ENCODE measurements at places on chromosomes 11 and 22.

GRCh38 chr22:37062702-37063381 lies 11.3 kb downstream of the KCTD17 start:
- no peak for DNase-seq

DNA sequence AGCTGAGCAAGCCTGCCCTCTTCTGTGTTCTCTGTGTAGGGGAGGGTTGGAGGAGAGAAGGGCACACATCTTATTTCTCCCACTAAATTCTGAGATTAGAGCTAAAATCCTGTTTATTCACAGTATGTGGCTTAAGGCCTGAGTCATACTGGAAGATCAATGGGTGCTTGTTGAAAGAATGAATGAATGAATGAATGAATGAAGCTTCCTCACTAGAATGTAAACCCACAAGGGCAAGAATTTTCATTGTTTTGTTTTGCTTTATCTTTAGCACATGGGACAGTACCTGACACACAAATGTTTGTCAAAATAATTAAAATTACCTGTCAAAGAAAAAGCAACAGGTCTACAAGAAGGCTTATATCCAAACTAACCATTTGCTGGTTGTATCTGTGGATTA lies 50.6 kb upstream of the PAK1 start:
- DNase-seq = no peak

DNA sequence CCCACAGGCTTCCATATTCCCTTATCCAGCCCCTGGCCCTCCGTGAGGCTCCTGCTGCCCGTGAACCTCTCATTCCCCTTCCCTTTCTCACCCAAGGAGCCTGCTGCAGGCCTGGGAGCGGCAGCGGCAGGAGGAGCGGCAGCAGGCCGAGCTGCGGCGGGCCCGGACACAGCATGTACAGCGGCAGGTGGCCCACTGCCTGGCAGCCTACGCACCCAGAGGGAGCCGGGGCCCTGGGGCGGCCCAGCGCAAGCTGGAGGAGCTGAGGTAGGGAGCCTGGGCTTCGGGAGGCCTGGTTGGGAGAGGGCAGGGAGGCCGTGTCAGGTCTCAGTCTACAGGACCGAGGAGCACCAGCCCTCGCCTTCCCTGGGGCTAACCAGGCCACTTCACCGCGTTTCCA lies 8.1 kb upstream of the SART1 start:
- DNase-seq = no peak

DNA sequence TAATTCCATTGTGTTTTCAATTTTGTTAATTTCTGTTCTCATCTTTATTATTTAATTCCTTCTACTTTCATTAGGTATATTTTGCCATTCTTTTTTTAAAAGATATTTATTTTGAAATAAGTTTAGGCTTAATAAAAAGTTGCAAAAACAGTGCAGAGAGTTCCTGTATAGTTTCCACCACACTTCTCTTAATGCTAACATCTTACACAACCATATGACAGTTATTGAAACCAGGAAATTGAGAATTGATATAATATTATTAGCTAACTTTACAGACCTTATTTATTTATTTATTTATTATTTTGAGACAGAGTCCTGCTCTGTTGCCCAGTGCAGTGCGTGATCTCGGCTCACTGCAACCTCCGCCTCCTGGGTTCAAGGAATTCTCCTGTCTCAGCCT lies 13.8 kb upstream of the SPDYC start:
- DNase-seq = no peak

DNA sequence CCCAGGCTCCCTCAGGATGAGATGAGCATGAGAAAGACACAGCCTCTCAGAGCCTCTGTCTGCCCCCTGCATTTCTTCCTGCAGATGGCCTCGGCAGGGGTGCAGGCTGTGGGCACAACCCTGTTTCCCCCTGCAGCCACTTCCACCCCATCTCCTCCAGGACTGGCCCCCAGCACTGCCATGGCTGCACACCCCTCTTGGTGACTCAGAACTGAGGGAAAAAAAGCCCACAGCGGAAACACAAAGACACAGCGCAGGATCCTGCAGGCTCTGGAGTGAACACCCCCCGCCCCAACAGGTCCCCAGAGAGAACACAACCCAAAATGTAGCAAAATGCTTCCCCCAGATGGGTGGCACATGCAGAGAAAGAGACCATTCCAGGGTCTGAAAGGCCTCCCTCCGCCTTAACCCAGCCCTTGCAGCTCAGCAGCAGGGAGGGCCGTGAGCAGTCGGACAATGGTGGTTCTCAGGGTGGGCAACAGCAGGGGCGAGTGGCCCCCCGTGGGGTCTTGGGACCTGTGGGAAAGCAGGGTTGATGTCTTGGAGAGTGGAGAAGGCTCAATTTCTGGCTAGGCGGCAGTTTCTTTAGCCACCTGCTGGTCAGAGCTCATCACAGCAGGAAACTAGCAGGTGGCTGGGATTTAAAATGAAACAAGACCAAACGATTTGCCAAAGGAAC lies 8.0 kb downstream of the TUBGCP6 start:
- DNase-seq = no peak

- DNase-seq = no peak
Observed at GRCh38 chr11:27777033-27777432, 76.8 kb upstream of the BDNF start.

GRCh38 chr11:73414977-73415651 lies 38.9 kb downstream of the RELT start:
- peak; percentile 43 for DNase-seq

GRCh38 chr11:113363996-113364641 lies 23.5 kb upstream of the ANKK1 start:
- DNase-seq = no peak

DNA sequence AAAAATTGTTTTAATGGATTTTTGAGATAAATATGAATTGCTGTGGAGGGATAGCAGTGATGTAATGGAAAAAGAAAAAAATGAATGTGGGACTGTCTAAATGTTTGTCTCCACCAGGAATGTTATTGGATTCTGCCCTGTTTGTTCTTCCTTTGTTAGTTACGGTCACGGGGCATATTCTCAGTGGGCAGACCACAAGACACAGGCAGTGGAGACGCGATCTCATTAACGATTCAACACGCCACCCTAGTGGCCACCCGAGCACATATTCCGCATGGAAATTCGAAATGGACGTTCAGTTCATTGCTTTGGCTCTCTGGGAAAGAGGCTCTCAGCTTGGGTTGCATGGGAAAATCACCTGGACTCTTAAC lies 151.8 kb upstream of the TTC12 start:
- peak; percentile 77 for DNase-seq

DNA sequence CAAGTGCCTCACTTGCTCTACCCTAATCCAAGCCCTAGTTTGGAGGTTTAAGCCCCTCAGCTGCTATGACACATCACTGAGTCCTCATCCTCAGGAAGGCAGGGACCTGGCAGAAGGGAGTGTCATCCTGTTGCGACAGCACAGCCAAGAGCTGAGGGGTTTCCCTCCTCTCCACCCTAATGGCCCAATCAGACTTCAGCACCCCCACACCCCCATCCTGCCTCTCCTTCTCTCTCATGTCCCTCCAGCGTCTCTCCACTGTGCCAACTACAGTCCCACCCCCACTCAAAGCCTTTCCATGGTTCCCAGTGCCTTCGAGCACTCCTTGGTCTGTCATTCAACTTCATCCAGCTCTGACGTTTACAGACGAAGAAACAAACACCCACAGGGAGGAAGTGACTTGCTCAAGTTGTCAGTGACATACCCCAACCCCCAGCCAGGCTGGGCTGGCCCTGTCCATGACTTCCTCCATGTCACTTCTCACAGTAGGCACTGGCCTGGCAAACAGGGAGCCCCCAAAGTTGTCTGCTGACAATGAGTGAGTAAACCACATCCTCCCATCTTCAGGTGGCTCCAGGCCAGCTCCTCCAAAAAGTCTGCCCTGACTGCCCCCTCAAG lies 15.6 kb downstream of the ARAP1 start:
- no peak for DNase-seq

DNA sequence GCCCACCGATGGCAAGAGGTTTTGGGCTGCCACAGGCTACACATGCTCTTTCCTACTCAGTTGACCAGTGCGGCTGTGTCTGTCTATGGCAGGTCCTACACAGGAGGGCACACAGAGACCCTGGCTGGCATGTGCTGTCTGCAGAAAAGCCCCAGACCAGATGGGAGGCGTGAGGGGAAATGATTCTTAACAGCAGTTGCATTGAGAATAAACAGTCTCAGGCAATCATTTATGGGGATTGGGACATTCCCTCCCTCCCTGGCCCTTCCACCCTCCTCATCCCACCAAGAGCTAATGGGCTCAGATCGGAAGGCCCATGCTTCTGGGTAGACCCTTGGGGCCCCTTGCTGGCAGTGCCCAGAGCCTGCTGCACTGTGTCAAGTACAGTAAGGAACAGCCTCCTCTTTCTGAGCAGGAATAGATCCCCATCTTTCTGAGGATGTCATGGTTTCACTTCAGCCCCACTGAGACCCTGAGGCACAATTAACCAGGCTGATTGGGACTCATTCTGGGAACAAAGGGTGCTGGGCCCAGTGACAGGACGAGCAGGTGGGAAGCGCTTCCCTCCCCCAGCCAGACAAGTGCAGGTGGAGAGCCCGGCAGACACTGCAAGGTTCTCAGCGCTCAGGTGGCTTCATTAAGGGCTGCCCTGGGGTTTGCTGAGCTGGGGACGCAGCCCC lies 28.3 kb downstream of the TSPAN18 start:
- DNase-seq = no peak

DNA sequence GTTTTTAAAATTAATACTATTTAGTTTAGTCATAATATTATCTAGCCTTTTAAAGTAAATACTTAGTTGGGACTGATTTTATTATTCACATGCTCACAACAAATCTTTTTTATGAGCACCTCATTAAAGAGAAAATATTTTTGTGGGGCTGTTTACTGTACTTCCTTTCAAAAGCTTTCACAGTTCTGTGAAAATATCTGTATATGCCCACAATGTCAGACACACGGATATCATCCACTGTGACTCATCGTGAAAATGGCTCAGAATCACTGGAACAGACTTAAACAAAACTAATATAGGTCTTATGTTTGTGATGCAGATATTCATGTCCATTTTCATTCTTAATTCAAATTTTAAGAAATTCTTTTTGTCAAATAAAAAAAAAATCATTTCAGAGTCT lies 305.2 kb downstream of the RAB38 start:
- DNase-seq = no peak

DNA sequence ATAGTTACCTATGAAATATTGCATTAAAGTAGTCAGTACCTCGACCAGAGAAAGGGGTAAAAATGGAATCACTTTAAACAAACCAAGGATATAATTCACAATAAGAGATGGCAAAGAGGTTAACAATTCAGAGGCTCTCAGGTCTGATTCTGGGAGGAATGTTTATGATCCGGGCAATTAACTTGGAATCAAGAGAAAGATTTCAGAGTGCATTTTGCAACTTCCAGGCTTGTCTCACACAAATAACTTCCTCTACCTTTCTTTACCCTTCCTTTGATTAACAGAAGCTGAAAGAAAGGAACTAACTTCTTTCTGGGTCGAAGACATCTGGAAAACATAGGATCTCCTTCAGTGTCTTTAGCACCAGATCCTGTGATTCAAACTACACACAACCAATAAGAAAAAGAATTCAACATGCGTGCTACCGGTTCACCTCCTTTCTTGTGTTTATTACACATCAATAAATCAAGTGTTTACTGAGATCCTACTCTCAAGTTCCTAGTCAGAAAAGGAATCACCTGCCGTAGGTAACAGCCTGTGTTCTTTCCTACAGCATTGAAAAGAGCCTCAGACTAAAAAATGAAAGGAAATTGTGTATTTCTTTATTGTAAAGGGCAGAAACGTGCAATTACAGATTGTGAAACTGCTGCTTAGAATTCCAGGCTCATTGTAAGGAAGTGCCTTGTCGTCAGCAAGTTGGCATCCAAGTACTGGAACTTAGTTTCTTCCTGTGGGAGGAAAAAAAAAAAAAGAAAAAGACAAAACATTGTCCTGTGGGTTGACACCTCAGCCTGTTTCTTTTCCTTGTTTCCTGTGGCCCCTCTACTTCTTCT lies 29.5 kb downstream of the CARD18 start:
- DNase-seq = no peak

DNA sequence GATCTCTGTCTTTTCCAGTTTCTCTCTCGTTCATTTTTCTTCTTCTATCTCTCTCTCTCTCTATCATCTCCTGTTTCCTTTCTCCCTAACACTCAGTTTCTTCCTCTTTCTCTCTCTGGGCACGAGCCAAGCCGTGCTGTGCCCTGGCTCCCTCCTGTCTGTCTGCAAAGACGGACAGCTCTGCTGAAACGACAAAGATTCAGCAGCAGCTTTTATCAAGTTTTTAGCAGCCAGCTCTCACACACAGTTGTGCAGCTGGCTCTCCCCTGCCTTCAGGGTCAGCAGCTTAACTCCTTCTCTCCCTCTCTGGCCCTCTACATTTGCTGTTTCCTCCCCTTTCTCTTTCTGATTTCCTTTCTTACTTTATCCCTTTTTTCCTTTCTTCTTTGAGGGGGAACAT lies 352.0 kb upstream of the MPPED2 start:
- DNase-seq = no peak

- DNase-seq = no peak
Observed at GRCh38 chr11:84865257-84865656, 761.9 kb downstream of the DLG2 start.

GRCh38 chr11:76621868-76622267 lies 48.7 kb downstream of the LRRC32 start:
- no peak for DNase-seq

GRCh38 chr11:35927682-35928081 lies 16.2 kb upstream of the LDLRAD3 start:
- DNase-seq = no peak

DNA sequence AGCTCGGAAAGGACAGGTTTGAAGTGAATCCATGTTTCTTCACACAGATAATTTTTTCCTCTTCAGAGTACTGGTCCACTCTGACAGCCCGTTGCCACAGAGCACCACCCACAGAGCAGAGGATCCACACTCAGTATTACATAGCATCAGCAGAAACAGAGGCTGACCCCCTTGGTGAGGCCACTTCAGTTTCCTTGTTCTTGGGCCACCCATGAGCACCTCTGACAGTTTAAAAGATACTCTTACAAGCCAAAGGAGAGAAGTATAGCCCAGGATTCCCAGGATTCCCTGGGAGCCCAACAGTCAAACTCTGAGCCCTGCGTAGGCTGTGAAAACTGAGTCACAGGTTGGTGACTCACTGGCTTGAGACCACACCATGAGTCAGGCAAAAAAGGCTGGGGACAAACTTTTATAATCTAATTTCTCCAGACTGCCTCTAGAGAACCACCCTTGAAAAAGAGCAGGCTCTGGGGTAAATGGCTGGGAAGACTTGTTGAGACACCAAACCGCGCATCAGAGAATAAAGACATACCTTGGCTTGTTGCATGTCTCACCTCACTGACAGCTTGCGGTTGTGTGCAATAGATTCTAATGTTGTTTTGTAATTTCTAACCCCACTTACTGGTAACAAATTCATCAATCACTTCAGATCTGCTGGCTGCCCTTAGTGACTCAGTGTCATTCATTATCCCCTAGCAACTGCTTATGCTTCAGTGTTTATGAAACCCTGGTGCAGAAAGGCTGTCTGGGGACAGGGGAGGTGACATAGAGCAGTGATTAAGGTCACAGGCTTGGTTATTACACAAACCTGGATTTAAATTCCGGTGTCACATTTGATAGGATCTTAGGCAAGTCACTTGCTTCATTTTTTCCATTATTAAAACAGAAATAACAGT lies 56.9 kb upstream of the PRSS23 start:
- DNase-seq = no peak
